ENCODE measurements at places on chromosomes 1 and 21.

- no peak for DNase-seq
Observed at GRCh38 chr1:76463849-76464248, 389.3 kb downstream of the ST6GALNAC3 start.

- DNase-seq, result no peak
Observed at GRCh38 chr1:46735708-46736324, 16.9 kb upstream of the EFCAB14 start.

DNA sequence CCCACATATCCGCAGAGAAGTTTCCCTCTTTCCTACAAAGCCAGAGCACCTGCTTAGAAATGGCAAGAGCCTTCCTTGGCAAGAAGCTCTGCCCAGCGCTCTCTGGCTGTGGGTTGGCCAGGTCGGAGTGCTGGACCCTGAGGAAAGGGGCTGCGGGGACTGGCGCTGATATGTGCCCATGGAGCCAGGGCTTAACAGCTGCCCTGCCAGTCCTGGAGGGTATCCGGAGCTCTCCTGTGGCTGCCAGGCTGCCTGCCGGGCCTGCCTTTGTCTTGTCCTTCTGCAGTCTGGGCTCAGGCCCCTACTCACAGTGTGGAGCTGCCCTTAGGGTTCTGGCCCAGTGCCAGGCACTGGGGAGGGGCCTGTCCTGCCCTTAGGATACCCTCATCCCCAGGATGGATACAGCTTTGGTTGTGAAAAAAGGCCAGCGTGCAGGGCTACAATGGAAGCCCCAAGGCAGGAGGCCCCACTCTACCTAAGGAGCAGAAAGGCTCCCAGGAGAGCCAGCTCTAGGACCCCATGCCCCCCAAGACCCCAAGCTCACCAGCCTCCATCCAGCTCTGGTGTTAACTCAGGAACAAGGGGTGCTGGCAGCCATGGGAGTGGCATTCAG, 43.4 kb downstream of the KIAA1614 start:
- no peak for DNase-seq

- no peak for DNase-seq
Observed at GRCh38 chr1:235881930-235882700, 15.4 kb upstream of the LYST start.

- DNase-seq, result no peak
Observed at GRCh38 chr1:109148987-109149561, 35.2 kb downstream of the ELAPOR1 start.

Data from stimulated activated CD8-positive, alpha-beta memory T cell treated with anti-CD3 and anti-CD28 coated beads, Interleukin-7, amount 100 ng/mL, for 1 hour (primary cell).